Uterine smooth muscle cell (primary cell): ENCODE measurements at places on chromosomes 5 and 9. TPM values are rescaled to one million over a fixed set of nuclear protein-coding genes. Genes with fewer than 3 reads are reported as not detected.

TMC1 gene
- total RNA-seq: 0.62 and 2.1 TPM in 2 replicates

CCNO gene
- 0.12 and 0.22 TPM in 2 replicates for total RNA-seq

OTULINL gene
- total RNA-seq: 3.4 and 6.8 TPM in 2 replicates

TERT gene
- total RNA-seq: under 0.01 TPM in 1 of 2 replicates, not detected in the other

SNX2 gene
- 76.9 and 92.7 TPM in 2 replicates for total RNA-seq

NPR3 gene
- total RNA-seq: 3.9 and 17.8 TPM in 2 replicates

TAF9 gene
- total RNA-seq: 59.6 and 75.0 TPM in 2 replicates

IL11RA gene
- 5.8 and 8.0 TPM in 2 replicates for total RNA-seq

CDX1 gene
- 0.12 TPM in 1 of 2 replicates, not detected in the other for total RNA-seq

IL5 gene
- not detected in 2 replicates for total RNA-seq

PLEKHG4B gene
- total RNA-seq: under 0.01 TPM in 2 replicates

PCDHB6 gene
- under 0.01 TPM in 2 replicates for total RNA-seq

OR2V1 gene
- total RNA-seq: not detected in 2 replicates

TNFSF15 gene
- total RNA-seq: 3.0 and 3.4 TPM in 2 replicates

PDE6A gene
- not detected in 2 replicates for total RNA-seq

PCDHB7 gene
- 0.11 and 0.12 TPM in 2 replicates for total RNA-seq

TAF11L5 gene
- not detected in 2 replicates for total RNA-seq

MRPS27 gene
- 87.8 and 89.2 TPM in 2 replicates for total RNA-seq

ZBTB5 gene
- 6.5 and 7.9 TPM in 2 replicates for total RNA-seq

ADGRV1 gene
- total RNA-seq: 0.25 and 0.33 TPM in 2 replicates

DCAF12 gene
- total RNA-seq: 10.5 and 12.3 TPM in 2 replicates

IL17B gene
- total RNA-seq: 0.22 TPM in 1 of 2 replicates, not detected in the other

SLC36A3 gene
- total RNA-seq: not detected in 2 replicates

THOC3 gene
- 42.0 and 89.9 TPM in 2 replicates for total RNA-seq

SLC36A2 gene
- not detected in 2 replicates for total RNA-seq

SLC6A3 gene
- not detected in 2 replicates for total RNA-seq

KCNV2 gene
- not detected in 2 replicates for total RNA-seq

PLPP6 gene
- 6.8 and 7.9 TPM in 2 replicates for total RNA-seq

SV2C gene
- under 0.01 TPM in 1 of 2 replicates, not detected in the other for total RNA-seq

HMMR gene
- total RNA-seq: 28.1 and 99.1 TPM in 2 replicates

HMGCR gene
- 256 and 406 TPM in 2 replicates for total RNA-seq

TAS2R1 gene
- not detected in 2 replicates for total RNA-seq

INSYN2B gene
- 11.2 and 15.3 TPM in 2 replicates for total RNA-seq

CCDC183 gene
- 0.37 TPM in 1 of 2 replicates, not detected in the other for total RNA-seq

TMEM252 gene
- total RNA-seq: 0.12 TPM in 1 of 2 replicates, not detected in the other

PRSS3 gene
- total RNA-seq: 22.4 and 82.3 TPM in 2 replicates

OR13C4 gene
- not detected in 2 replicates for total RNA-seq

APBB3 gene
- 17.2 and 26.0 TPM in 2 replicates for total RNA-seq

CARD9 gene
- 2.1 and 3.4 TPM in 2 replicates for total RNA-seq
